BE2C (cell line): ENCODE measurements at places on chromosomes 16 and 17.

GRCh38 chr16:85389679-85390470, 223.2 kb upstream of the GSE1 start:
- peak; percentile 7 for DNase-seq

GRCh38 chr16:21685034-21685455, 21.3 kb downstream of the OTOA start:
- no peak for DNase-seq

GRCh38 chr17:7951143-7951792, 19.3 kb downstream of the CNTROB start:
- DNase-seq, result no peak

- DNase-seq, result no peak
Observed at GRCh38 chr17:63314761-63315160, 131.3 kb downstream of the CYB561 start.

- no peak for DNase-seq
Observed at GRCh38 chr17:46726206-46726605, 92.3 kb downstream of the WNT3 start.
